ENCODE measurements at places on chromosomes 3 and 15.

GRCh38 chr3:45145681-45146614 lies at the start of gene CDCP1:
Gene CDCP1, minus strand, starts transcription at chr3:45146378. Its CDS starts 91 bp downstream, at chr3:45146287.
- no peak for DNase-seq

DNA sequence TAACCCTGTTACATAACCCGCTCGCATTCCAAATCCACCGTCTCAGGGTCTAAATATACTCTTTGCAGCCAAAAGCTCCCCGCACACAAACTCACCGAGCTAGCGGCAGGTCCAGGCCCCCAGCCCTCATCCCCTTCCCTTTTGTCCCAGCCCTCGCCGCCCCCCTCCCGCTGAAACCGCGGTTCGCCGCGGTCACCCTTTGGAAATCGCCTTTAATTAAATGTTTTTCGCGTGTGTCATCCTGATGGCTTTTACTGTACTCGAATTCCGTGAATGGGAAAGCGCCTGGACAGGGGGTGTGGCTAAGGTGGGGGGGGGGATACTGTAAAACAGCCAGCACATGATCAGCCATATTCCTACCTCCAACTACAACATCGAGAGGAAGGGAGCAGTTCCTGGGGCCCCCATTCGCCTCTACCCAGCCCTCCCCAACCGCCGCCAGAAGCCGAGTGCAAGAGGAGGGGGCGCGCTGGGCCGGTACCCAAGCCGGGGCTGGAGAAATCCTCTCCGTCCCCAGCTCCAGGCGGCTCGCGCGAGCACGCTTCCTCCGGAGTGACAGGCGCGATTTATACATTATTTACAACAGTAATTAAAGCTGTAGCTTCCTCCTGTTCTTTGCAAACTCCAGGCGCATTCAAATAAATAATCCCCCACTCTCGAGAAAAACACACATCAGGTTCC lies 1.7 kb downstream of the RORA start:
- DNase-seq, result no peak

- no peak for DNase-seq
Observed at GRCh38 chr3:52527039-52527731, 6.5 kb downstream of the NT5DC2 start.

DNA sequence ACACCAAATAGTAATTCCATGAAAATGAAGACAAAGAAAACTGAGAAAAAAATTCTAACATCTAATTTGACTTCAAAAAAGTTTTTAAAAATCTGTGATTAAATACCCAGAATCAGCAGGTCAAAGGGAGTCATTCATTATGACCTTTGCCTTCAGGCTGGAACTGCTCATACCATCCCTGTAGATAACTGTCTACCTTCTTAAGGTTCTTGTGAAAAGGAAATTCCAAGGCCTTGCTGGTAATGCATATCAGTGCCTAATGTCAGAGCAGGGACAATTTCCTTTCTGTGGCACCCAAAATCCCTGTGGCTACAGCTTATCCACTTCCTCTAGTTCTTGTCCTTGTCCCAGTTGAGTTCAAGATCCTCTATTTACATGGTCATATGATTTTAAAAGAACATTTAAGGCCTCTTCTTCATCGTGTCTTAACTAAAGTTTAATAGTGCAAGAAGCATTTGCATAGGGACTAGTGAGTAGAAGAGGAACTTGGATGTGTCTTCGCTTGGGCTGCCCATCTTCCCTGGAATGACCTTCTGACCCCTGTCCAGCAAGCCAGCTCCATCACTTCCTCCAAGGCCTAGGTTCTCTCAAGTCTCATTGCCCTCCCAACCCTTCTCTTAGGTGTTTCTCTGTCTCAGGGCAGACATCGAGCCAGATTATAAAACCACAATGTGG lies 8.7 kb upstream of the PLCL2 start:
- no peak for DNase-seq

GRCh38 chr3:154967090-154967489 lies 113.0 kb upstream of the MME start:
- DNase-seq, result no peak

DNA sequence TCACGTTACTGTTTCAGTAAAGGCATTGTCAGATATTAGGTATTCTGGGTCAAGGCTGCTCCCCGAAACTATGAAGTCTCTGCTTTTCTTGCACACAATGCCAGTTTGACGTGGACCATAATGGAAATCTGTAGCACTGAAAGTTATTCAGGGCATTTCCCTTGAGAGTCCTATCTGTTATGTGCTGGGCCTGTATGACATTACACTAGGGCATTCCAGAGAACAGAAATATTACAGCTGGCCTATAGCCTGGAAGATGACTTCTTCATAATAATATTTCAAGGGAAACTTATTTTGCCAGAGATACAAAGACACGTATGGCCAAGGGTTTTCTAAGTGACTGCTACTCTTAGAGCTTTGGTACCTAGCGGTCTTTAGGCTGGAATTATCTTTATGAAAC lies 613.6 kb upstream of the CBLB start:
- no peak for DNase-seq

DNA sequence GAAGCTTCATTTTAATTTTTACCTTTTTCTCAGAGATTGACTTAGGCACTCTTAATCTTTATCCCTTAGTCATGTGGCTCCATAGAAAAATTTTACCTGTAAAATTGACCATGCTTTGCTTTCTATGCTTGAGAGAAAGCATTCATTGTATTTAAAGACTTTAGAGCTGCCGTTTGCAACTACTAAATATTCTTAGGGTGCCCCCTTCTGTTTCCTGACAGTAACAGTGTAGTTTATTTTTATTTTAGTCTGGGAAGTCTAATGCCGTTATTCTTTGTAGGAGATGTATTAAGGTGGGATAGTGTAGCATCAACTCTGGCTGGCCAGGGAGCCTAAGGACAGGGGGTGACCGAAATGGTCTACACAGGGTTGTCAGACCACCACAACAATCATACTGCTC lies 84.5 kb upstream of the SYNPR start:
- DNase-seq, result no peak

DNA sequence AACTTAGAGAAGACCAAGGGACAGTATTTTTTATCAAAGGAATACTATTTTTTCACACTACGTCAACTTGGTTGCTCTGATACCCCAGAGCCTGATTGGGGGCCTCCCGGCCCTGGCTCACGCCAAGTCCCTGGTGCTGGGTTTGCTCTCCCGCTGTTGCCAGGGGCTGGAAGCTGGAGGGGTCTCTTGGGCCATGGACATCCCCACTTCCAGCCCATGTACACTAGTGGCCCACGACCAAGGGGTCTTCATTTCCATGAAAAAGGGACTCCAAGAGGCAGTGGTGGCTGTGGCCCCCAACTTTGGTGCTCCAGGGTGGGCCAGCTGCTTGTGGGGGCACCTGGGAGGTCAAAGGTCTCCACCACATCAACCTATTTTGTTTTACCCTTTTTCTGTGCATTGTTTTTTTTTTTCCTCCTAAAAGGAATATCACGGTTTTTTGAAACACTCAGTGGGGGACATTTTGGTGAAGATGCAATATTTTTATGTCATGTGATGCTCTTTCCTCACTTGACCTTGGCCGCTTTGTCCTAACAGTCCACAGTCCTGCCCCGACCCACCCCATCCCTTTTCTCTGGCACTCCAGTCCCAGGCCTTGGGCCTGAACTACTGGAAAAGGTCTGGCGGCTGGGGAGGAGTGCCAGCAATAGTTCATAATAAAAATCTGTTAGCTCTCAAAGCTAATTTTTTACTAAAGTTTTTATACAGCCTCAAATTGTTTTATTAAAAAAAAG lies 20.3 kb upstream of the BSN start:
- no peak for DNase-seq

DNA sequence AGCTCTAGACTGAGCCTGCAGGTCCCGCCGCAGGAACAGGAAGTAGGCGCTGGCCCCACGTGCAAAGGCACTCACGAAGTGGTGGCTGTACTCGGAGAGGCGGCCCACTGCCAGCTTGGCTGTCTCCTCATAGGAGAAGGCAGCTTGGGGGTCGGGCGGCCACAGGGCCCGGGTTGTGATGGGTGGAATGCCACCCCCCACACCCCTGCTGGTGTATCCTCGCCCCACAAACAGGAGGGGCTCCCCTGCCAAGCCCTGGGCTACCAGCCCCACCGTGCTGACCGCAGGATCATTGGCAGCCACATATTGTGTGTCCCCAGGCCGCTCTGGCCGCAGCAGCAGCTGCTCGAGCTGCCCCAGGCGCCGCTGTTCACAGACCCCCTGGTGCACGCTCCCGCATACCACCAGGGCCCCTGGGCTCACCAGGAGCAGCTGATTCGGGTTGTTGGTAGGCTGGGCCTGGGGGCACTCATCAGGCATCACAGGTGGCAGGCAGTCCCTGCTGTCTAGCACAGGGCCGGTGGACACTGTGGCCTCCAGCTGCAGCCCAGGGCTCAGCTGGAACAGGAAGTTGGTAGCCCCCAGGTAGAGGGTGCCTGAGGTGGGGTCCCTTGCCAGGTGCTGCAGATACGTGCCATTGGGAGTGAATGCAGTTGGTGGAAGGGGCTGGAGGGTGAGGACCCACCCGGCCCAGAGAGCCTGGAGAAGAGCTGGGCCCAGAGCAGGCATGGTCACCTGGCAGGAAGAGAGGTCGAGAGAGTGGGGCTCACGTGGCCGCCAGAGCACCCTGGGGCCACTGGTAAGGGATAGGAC lies 5.8 kb downstream of the PLXNB1 start:
- no peak for DNase-seq

- DNase-seq, result no peak
Observed at GRCh38 chr15:57418635-57419034, 42.3 kb downstream of the CGNL1 start.

- no peak for DNase-seq
Observed at GRCh38 chr15:39896846-39897245, 23.2 kb downstream of the GPR176 start.

- peak; percentile 42 for DNase-seq
Observed at GRCh38 chr15:58748852-58749531, 515 bp downstream of the ADAM10 start.

DNA sequence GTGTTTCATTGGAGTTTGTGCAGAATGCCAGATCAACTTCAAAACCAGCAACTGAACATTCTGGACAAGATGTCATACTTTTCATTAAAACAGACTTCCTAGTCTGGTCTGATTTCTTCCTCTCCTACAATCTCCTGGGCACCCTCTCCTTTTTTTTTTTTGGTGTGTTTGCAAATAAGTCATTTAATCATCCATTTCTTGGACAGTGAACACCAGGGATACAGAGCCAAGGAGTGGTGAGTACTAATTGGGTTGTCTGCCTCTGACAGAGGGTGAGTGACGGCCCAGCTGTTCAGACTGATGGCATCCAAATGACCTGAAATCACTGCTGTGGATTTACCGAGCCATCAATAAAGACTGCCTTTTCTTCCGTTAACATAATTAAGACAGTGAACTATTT lies 158.0 kb downstream of the STT3B start:
- DNase-seq, result no peak

GRCh38 chr3:123547881-123548519 lies 36.9 kb downstream of the HACD2 start:
- DNase-seq, result no peak

GRCh38 chr15:95946241-95946640 lies 384.3 kb upstream of the NR2F2 start:
- DNase-seq, result no peak

GRCh38 chr3:133805702-133806475 lies at the start of gene SRPRB:
Gene SRPRB, plus strand, starts transcription at chr3:133805815. Its CDS starts 34 bp downstream, at chr3:133805849.
- peak; percentile 75 for DNase-seq

- no peak for DNase-seq
Observed at GRCh38 chr3:152586974-152587373, 248.0 kb upstream of the P2RY1 start.

DNA sequence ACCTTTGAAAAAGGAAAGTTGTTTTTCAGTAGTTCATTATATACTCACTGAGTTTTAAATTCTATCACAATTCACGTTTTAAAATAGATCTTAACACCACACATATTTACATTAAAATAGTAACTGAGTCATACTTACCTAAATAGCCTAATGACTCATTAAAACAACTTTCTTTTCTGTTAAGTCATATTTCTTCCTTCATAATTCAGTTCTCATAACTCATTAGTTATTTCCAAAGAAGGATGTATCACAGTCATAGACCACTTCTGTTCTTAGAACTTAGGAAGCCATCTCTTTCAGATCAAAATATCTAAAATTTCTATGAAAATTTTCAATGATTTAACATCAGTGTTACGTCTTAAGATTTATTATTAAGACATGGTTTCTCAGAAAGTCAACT lies 885.9 kb downstream of the FHIT start:
- DNase-seq, result no peak

- DNase-seq, result no peak
Observed at GRCh38 chr3:184240384-184241140, 8.2 kb downstream of the ALG3 start.

DNA sequence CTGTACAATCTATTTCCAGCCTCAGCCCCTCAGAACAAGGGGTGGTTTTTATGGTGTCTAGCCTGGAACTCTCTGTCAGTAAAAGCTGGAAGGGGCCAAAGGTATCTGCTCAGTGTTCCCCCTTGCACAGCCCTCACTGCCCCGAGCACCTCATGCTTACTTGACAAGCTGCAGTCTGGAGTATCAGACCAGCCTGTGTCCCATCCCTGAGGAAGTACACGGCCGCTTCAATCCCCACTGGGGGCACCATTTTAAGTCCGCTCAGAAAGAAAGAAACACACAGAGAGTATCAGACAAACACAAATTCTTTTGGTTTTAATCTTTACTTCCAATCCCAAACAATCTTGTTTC lies 32.4 kb downstream of the UMPS start:
- no peak for DNase-seq

GRCh38 chr3:127165694-127166485 lies 27.0 kb upstream of the PRR23E start:
- no peak for DNase-seq

DNA sequence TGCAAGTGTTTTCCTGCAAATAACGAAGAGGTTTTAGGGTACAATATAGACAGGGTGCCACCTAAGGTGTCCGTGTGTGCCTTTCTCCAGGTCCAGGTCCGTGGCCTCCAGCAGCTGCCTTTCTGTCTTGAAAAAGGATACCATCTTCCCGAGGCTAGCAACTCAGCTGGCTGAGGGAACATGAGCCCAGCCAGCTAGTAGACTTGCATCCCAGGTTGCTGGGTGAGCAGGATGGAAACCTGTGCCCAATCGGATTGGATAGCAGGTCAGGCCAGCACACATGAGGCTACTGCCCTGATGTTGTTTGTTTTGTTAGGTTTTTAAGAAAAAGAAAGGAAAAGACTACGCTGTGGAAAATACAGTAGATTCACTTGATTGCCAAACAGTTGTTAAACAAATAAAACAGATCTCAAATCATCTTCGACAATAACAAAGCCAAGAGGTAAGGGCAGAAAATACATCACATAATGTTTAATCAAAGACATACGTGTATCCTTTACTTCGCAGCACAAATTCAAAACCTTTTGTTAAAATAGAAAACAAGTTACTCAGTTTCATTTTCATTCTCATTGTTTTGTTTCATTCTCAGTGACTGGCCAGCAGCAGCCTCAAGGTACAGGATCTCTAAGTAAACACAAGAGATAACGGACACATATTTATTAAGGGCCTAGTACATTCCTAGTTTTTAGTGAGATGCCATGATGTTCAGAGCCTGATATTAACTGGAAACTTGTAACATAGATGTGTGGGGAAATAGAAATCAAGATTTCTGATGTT lies 661.2 kb upstream of the NR2F2 start:
- no peak for DNase-seq

GRCh38 chr15:60573936-60574335 lies 95.0 kb upstream of the ICE2 start:
- no peak for DNase-seq
